HCT116 (cell line): ENCODE measurements at places on chromosomes 6 and 20. TPM values are rescaled to one million over a fixed set of nuclear protein-coding genes. Genes with fewer than 3 reads are reported as not detected.

GRCh38 chr6:132961122-132961521 lies 146.8 kb downstream of the RPS12 start:
- no peak overlapping the region for H3K27ac ChIP-seq
- DNase-seq: no peak
- H3K4me1 ChIP-seq: no peaks in the 10 kb centered on the region
- H3K36me3 ChIP-seq: no peaks in the 10 kb centered on the region
- no peaks in the 10 kb centered on the region for H3K27me3 ChIP-seq

DNA sequence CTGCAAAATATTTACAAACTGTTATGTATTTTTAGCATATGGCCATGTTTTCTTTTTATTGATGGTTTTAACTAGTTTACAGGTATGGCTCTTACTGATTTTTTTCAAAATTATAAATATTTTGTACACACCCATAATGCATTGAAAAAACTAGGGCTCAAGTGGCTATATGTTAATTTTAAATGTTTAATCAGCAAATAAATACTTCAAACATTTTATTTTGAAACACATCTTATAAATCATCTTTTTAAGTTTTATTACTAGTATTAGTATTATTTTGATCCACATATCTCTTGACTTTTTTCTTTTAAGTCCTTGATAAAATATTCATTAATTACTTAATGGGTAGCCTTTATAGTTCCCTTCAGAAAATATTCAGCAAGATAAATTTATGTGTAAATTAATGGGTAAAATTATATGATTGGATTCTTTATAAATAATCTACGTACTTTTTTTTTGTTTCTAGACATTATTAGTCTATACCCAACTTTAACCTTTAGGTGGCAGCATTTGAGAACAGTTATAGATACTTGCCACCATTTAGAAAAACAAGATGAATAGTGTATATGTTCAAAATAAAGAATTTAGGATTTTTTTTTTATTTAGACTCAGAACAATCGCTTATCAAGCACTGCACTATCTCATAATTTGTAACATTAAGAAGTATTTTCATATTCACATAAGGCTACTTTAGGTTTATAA lies 241.9 kb downstream of the ADGRB3 start:
- H3K36me3 ChIP-seq: no peaks in the 10 kb centered on the region
- H3K4me1 ChIP-seq: no peaks in the 10 kb centered on the region
- H3K27ac ChIP-seq: no peak overlapping the region
- DNase-seq: no peak
- H3K4me3 ChIP-seq: no peak overlapping the region

The PRSS16 gene
- total RNA-seq: 14.5 TPM

DNA sequence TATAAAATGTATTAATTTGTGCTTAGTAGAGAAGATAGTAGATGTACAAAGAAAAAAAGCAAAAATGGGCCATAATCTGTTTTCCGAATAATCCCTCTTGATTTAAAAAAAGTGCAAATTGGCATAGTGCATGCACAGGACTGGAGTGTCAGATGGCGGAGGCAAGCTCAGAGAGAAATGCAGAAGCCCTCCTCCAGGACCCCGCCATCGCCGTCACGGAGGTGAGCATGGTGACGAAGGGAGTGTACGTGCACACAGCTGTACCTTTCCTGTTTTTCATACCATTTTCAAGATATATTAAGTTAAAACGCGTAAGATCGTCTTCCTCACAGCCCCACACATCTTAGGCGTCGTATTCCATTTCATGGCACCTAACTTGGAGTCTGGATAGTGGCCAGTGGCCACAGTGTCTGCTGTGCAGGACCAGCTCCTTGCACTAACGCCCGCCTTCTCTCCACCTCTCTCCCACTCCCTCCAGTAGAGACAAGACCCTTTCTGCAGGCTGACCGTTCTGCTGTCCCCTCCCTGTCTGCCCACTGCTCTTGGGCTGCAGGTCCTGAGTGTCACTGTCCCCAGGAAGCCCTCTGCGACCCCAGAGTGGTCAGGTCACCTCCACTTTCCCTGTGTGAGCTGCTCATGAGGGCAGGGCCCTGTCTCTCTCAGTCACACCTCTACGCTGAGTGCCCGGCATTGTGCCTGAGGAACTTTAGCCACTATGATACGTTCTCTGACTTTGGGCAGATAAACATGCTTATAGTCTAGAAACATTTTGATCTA lies 9.8 kb downstream of the DUSP22 start:
- H3K27me3 ChIP-seq: no peaks in the 10 kb centered on the region
- no peaks in the 10 kb centered on the region for H3K4me1 ChIP-seq
- no peaks in the 10 kb centered on the region for H3K36me3 ChIP-seq
- H3K4me3 ChIP-seq: no peak overlapping the region
- no peak overlapping the region for H3K27ac ChIP-seq

The SPDEF gene
- total RNA-seq: 0.39 TPM

DNA sequence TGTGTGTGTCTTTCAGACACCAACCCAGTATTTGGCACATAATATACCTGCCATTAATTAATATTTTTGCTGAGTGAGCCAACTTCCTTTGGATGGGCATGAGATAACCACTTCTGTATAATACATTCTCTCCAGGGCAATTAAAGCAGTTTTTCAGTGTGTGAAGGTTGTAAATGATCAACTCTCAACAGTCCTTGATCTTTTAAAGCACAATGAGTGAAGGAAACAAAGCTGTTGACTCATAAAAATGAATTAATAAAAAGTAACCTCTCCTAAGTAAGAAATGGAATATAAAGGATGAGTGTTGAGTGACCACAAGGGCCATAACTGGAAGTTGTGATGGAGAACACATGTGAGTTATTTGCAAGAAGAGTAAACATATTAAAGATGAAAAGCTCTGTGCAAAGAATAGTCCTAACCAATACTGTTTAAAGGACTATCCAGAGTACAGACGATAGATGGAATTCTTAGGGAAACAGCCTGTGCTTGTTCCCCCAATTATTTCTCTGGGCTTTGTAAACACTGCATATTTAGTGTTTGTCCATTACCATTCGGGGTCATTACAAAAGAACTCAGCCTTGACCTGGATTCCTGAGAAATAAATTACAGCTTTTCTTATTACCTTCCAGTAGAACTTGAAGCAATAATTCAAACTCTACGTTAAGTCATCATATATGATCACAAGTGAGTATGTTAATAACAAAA lies 446.2 kb downstream of the PLCB1 start:
- H3K27me3 ChIP-seq: no peaks in the 10 kb centered on the region
- H3K4me1 ChIP-seq: no peaks in the 10 kb centered on the region
- H3K27ac ChIP-seq: no peak overlapping the region
- DNase-seq: no peak
- H3K36me3 ChIP-seq: no peaks in the 10 kb centered on the region
- H3K4me3 ChIP-seq: no peak overlapping the region

GRCh38 chr20:11401988-11402387 lies 515.7 kb upstream of the BTBD3 start:
- DNase-seq: no peak
- H3K4me3 ChIP-seq: no peak overlapping the region
- no peaks in the 10 kb centered on the region for H3K27me3 ChIP-seq

- no peaks in the 10 kb centered on the region for H3K4me1 ChIP-seq
- H3K36me3 ChIP-seq: no peaks in the 10 kb centered on the region
- H3K27ac ChIP-seq: no peak overlapping the region
- H3K4me3 ChIP-seq: no peak overlapping the region
These were observed 92.6 kb downstream of the BFSP1 start for GRCh38 chr20:17438436-17439039.

DNA sequence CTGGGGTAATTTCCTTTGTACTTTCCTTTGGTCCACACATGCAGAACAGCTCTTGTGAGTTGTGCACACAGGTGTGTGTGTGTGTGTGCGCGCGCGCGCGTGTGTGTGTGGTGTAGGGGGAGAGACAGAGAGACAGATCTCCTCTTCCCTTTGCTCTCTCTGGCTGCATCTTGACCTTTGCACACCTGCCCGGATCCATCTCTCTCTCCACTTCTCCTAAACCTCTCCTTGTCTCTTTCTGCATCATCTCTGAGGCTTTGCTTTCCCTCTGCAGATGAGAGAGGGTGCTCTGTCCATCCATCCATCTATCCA lies 67.0 kb downstream of the SRC start:
- no peak overlapping the region for H3K27ac ChIP-seq
- no peak overlapping the region for H3K4me3 ChIP-seq
- no peaks in the 10 kb centered on the region for H3K36me3 ChIP-seq
- no peak for DNase-seq
- peaks cover 7% of the 10 kb centered on the region; the same call in 1 of the 2 replicates for H3K27me3 ChIP-seq
- H3K4me1 ChIP-seq: no peaks in the 10 kb centered on the region

DNA sequence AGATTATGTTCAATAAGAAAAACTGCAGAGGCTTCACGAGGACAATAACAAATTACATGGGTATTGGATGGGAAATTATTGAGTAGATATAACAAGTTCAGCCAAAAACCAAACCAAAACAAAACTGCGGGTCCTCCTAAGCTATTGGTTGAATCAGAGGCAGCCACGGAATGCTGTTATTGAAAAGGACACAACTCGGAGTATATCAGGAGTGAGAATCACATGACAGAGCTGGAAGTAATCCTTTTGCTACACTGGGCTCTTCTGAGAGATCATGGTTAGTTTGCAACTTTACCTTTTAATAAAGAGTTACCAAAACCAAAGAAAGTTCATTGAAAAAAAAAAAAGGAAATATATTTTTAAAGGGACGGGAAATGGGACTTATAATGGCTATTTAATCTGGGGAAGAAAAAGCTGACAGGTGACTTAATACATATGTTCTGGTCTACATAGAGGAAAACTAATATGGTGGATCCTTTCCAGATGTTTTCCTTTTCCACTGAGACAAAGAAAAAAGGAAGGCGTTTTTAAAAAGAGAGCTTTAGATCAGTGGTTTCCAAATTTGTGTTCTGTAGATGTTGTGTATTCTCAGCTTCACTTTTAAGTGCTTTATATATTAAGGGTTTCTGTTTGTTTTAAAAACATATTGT lies 6.9 kb upstream of the CITED2 start:
- H3K27ac ChIP-seq: no peak overlapping the region
- peaks cover 20% of the 10 kb centered on the region for H3K4me1 ChIP-seq
- no peaks in the 10 kb centered on the region for H3K27me3 ChIP-seq
- no peak for DNase-seq
- H3K4me3 ChIP-seq: no peak overlapping the region
- no peaks in the 10 kb centered on the region for H3K36me3 ChIP-seq

DNA sequence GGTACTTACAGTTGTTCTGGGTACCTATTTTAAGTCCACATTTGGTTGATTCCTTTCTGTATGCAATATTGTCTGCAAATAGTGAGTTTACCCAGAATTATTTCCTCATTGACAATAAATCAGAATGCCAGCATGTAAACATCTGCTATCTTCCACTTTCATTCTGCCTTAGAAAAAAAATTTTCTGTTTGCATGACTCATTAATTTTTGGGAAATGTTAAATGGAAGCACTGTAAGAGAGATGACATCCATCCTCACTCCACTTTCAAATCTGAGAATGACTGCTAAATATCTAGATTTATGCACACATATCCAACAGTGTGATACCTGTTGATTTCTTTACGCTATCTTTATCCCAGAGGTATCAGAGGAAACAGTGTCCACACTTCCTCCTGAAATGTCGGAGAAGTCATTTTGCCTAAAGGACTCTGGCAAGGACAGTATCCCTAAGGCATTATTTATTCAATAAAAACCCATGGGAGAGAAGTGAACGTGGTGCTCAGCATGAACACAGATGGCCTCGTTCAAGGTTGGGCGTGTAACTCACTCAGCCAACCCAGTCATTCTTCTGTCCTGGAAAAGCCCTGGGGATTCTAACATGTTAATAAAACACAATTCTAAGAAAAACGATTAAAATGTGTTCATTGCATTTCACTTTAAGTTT lies 780.9 kb downstream of the QKI start:
- no peaks in the 10 kb centered on the region for H3K36me3 ChIP-seq
- no peak overlapping the region for H3K27ac ChIP-seq
- no peaks in the 10 kb centered on the region for H3K27me3 ChIP-seq
- no peaks in the 10 kb centered on the region for H3K4me1 ChIP-seq

The DEFB132 gene
- total RNA-seq: not detected

DNA sequence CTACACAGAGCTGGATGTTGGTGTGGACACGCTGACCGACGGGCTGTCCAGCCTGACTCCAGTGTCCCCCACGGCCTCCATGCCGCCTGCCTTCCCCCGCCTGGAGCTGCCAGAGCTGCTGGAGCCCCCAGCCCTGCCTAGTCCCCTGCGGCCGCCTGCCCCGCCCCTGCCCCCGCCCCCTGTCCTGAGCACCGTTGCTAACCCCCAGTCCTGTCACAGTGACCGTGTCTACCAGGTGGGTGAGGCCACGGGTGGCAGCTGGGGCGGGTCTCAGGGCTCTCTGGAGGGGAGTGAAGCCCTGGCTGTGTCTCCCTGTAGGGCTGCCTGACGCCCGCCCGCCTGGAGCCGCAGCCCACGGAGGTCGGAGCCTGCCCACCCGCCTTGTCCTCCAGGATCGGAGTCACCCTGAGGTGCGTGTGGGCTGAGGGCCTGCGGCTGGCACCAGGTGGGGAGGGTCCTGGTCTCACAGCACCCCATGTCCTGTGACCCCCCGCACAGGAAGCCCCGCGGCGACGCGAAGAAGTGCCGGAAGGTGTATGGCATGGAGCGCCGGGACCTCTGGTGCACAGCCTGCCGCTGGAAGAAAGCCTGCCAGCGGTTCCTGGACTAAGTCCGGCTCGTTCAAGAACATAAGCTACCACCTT lies 2.9 kb downstream of the SLC2A4RG start:
- H3K4me1 ChIP-seq: peaks cover 28% of the 10 kb centered on the region
- peak overlapping the region; percentile 96; the same call in 1 of the 2 replicates for H3K27ac ChIP-seq
- no peak overlapping the region for H3K4me3 ChIP-seq
- no peak for DNase-seq
- H3K36me3 ChIP-seq: peaks cover 3% of the 10 kb centered on the region; the same call in 1 of the 2 replicates

DNA sequence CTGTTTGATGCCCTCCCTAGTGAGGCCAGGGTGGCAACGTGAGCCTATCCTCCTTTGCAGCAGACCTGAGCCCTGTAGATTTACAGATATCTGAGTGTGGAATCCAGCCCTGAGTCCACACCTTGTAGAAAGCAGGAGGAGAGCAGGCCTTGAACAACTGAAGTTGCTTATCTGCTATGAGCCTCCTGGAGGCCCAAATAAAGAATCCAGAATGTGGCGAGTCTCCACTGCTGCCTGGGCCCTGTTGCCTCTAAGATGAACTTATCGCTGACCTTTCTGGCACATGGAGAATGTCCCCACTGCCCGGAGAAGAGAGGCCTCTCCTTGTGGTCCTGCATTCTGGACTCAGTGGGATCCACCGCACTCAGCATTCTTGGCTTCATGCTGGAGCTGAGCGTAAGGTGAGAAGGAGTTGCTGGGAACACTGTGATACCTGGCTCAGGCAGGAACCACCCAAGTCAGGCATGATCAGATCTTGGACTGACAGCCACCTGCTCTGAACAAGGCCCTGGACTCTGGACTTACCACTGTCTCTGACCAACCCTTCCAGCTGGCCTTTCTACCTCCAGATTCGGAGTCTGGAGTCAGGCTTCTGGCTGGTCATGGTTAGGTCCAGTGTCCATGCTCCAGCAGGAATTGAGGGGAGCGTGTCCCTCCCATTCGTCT lies 5.8 kb upstream of the MANBAL start:
- H3K4me3 ChIP-seq: no peak overlapping the region
- no peak overlapping the region for H3K27ac ChIP-seq
- DNase-seq: no peak
- peaks cover 2% of the 10 kb centered on the region for H3K4me1 ChIP-seq

- no peak for DNase-seq
- H3K27ac ChIP-seq: no peak overlapping the region
- H3K4me3 ChIP-seq: no peak overlapping the region
- no peaks in the 10 kb centered on the region for H3K4me1 ChIP-seq
These were observed 360.8 kb downstream of the QKI start for GRCh38 chr6:163775313-163775712.
